Activated T-helper 2 cell treated with anti-CD3 and anti-CD28 coated beads, Interferon-gamma antibody, Interleukin-2, Interleukin-4, amounts not matched to agents 10 μg/mL and 5 μg/mL and 100 μg/mL, durations not matched to agents 14 hours and 24 hours and 36 hours (primary cell): ENCODE measurements at places on chromosomes 4 and X. TPM values are rescaled to one million over a fixed set of nuclear protein-coding genes. Genes with fewer than 3 reads are reported as not detected.

Gene UNC5C
- 0.11 and 0.14 TPM in 2 replicates for total RNA-seq

Gene TMPRSS11D
- not detected in 2 replicates for total RNA-seq

Gene CWH43
- not detected in 2 replicates for total RNA-seq

Gene CTAG1A
- not detected in 2 replicates for total RNA-seq

Gene USP17L20
- not detected in 2 replicates for total RNA-seq

Gene UCP1
- total RNA-seq = not detected in 2 replicates

Gene RIBC1
- total RNA-seq = 0.43 and 0.90 TPM in 2 replicates

Gene USP26
- total RNA-seq = not detected in 2 replicates

Gene PGAM4
- 0.48 and 0.66 TPM in 2 replicates for total RNA-seq

Gene SERTM2
- not detected in 2 replicates for total RNA-seq

Gene RNF150
- 0.05 TPM in 1 of 2 replicates, not detected in the other for total RNA-seq

Gene RTL5
- 0.23 and 0.25 TPM in 2 replicates for total RNA-seq

Gene C4orf17
- total RNA-seq = not detected in 2 replicates

Gene NWD2
- not detected in 2 replicates for total RNA-seq

Gene ELOVL6
- 15.0 and 17.4 TPM in 2 replicates for total RNA-seq

Gene NEUROG2
- not detected in 2 replicates for total RNA-seq

Gene CBR4
- total RNA-seq = 17.8 and 21.6 TPM in 2 replicates

Gene MFAP3L
- total RNA-seq = 0.14 and 0.16 TPM in 2 replicates

Gene RNF128
- total RNA-seq = not detected in 2 replicates

Gene IL9R
- total RNA-seq = 54.7 and 64.9 TPM in 2 replicates

Gene PRKG2
- 0.28 and 0.43 TPM in 2 replicates for total RNA-seq

Gene PLAC8
- total RNA-seq = 31.5 and 41.8 TPM in 2 replicates

Gene GRIA3
- total RNA-seq = not detected in 2 replicates

Gene LINC00632
- total RNA-seq = 3.1 and 3.3 TPM in 2 replicates

Gene UBE2A
- 60.6 and 61.6 TPM in 2 replicates for total RNA-seq

Gene JCHAIN
- total RNA-seq = not detected in 2 replicates
